ENCODE measurements at places on chromosomes 4 and X.
A peak's percentile ranks its signal among the peaks of the same experiment; 100 is the strongest.

DNA sequence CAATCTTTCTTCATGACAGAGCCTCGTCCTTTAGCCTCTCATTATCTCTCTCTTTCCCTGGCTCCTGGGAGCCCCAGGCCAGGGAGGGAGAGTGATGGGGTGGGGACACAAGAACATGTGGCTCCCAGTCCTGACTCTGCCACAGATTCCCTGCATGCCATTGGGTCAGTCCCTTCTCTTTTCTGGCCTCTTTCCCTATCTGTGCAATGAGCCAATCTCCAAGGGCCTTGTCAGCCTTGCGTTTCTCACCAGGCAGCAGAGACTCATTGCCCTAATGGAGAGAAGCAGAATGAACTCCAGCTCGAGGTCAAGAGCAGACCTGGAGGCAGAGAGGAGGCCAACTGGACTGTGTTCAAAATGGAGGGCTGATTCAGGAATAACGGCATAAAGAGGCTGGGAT lies 38.4 kb upstream of the PJA1 start:
- DNase-seq: no peak

DNA sequence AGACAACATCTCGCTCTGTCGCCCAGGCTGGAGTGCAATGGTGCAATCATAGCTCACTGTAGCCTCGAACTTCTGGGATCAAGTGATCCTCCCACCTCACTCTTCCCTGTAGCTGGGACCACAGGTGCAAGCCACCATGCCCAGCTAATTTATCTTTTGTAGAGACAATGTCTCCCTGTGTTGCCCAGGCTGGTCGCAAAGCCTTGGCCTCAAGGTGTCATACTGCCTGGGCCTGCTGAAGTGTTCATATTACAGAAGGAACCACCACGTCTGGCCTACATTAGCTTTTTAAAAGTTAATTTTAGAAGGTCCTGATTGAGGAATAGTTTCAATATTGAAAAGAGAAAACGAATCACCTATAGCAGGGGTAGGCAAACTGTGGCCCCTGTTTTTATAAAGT lies 22.5 kb downstream of the TRIML2 start:
- no peak for DNase-seq

GRCh38 chrX:23332888-23333821 lies 1.5 kb upstream of the PTCHD1 start:
- no peak for DNase-seq

DNA sequence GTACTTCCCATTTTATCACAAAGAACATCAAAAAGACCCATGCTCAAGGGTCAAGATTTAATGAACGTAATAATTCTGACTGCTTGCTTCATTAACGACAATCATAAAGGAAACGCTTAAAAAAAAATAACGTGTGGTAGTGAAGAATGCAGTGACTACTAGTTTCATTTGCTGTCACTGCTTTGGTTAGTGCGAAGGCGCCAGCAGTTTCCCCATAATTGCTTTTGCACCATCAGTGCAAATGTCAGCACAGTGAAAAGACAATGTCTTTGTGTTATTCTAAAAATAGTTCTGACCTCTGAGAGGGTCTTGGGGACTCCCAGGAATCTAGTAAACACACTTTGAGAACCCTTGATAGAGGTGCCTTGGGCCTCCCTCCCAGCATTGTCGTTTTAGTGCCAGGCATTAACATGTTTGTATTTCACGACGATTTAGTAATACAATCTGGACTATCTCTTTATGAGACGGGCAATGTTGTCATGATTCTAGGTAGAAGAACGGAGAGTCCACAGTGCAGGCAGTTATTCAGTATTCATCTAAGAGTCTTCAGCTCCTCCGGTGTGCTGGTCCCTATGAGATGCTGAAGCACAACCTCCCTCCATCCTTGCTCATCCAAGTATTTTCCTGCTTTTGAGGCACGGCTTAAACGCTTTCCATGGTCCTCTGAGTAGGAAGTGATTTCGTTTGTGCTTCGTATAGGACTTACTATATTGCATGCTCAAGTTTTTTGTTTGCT lies 71.0 kb downstream of the AFF1 start:
- peak; percentile 40 for DNase-seq

GRCh38 chr4:7124689-7125442 lies 57.0 kb upstream of the GRPEL1 start:
- DNase-seq: no peak

GRCh38 chr4:15702941-15703403 lies at the start of gene BST1:
BST1 (plus strand) TSS chr4:15703065; CDS start chr4:15703145, 80 bp downstream.
- peak; percentile 43 for DNase-seq

DNA sequence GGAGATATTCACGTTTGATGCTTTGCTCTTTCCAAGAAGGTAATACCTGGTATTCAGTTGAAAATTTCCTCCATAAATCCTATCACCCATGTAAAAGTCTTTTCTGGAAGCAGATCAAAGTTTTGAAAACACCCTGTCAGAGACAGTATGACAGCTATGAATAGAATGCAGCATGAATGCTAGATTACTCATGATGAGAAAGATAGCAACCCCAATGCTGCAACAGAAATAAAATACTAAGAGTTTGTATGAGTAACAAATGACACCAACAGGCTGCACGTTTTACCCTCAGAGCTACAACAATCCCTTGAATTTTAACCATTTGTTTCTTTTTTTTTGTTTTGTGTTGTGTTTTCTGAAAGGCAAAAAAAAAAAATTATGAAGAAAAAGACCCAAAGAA lies 108.6 kb downstream of the ARHGAP6 start:
- no peak for DNase-seq

DNA sequence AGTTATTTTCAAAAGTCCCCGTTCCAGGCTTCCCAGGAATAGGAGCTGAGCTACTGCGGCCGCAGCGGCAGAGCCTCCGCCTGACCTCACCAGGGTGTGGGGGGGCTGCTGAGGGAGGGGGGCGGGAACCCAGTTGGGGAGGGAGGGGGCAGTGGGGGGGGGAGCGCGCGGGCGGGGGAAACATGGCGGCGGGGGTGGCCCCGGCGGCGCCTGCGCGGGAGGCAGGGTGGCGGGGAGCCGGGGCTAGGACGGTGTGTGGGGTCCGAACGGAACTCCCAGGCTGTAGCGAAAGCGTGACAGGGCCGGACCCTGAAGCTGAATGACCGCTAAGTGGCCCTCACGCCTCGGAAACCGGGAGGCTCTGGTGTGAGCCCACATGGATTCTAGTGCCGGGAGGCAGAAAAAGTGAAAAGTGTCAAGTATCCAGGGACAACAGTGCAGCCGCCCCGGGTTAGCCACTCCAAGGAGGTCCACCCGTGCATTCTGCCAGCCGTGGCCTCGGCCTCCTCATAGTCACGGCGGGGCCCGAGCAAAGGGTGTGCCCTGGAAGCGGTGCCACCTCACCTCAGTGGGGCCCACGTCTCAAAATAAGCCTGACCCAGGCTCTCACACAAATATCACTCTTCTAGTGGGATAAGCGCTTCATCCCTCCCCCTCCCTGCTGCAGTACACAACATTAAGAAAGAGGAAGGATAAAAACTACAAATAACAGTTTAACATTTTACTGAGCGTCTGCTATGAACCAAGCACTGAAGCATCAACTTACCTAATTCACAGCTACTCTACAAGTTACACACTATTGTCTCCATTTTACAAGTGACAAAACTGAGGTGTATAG lies at the start of gene KLHL13:
Gene KLHL13 (minus strand): TSS at position 98 of the 838 bp plus-strand sequence. CDS start 88,337 bp downstream, outside the sequence.
- peak; percentile 10 for DNase-seq
